ENCODE measurements at places on chromosomes 5 and 9.

- DNase-seq, result no peak
Measured at GRCh38 chr5:32265902-32266301, 46.8 kb downstream of the MTMR12 start.

GRCh38 chr5:26948921-26949320 is 89.5 kb downstream of the CDH9 start:
- no peak for DNase-seq

DNA sequence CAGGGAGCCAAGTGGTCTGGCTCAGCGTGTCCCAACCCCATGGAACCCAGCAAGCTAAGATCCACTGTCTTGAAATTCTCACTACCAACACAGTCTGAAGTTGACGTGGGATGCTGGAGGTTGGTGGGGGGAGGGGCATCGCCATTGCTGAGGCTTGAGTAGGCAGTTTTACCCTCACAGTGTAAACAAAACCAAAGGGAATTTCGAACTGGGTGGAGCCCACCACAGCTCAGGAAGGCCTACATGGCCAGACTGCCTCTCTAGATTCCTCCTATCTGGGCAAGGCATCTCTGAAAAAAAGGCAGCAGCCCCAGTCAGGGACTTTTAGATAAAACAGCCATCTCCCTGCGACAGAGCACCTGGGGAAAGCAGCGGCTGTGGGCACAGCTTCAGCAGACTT is 17.1 kb upstream of the FBXL17 start:
- DNase-seq, result no peak

DNA sequence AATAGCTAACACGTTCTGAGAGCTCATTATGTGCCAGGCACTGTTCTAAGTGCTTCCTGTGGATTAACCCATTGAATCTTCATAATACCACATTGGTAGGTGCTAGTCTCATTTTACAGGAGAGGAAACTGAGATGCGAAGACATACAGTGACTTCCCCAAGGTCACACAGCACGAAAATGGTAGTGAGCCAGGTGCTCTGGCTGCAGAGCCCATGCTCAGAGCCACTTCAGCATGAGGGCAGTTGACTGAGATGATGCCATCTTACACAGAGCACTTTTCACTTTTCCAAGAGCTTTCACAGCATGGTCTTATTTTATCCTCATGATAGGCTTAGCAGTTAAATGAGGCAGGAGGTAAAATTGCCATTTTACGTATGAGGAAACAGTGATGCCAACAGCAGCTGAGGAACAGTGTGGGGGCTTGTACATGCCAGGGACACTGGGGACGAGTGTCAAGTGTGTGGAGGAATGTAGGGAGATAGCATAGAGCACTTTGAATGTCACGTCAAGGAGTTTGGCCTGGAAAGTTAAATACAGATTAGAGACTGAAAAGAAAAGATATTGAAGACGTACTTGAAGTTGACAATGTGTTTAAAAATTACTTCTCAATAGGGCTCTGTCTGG is 180.0 kb downstream of the KIF4B start:
- no peak for DNase-seq

DNA sequence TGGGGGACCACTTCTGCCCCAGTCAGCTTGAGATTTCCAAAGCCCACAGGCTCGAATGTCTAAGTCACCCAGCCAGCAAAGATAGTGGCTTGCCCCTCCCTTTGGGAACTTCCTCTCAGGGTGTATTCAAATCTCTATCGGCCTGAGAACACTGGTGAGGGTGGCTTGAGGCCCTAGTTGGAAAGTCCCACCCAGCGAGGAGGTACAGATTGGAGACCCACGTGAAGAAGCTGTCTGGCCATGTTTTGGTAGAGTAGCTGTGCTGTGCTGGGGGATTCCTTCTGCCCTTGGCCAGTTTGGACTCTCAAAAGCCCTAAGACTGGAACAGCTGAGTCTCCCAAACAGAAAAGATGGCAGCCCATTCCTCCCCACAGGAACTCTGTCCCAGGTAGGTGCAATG is 172.7 kb upstream of the RIOK2 start:
- DNase-seq, result no peak
